Vagina (tissue), 2 donors: ENCODE measurements at places on chromosomes 3 and 15.
A peak's percentile ranks its signal among the peaks of the same experiment; 100 is the strongest.

- H3K27ac ChIP-seq: no peak overlapping the region
- no peak overlapping the region for H3K4me3 ChIP-seq
- peaks cover 4% of the 10 kb centered on the region for H3K4me1 ChIP-seq
- H3K27me3 ChIP-seq: peaks cover 6% of the 10 kb centered on the region
Observed at GRCh38 chr3:38655708-38656300, 6.3 kb upstream of the SCN5A start.

GRCh38 chr3:189688262-189688661, 57.1 kb downstream of the TP63 start:
- H3K36me3 ChIP-seq: no peaks in the 10 kb centered on the region
- H3K4me3 ChIP-seq: no peak overlapping the region

GRCh38 chr3:54192026-54192425, 69.7 kb downstream of the CACNA2D3 start:
- no peak overlapping the region for H3K4me3 ChIP-seq
- no peaks in the 10 kb centered on the region for H3K4me1 ChIP-seq
- H3K36me3 ChIP-seq: no peaks in the 10 kb centered on the region
- H3K27ac ChIP-seq: no peak overlapping the region

GRCh38 chr3:194787650-194788049, 102.0 kb downstream of the FAM43A start:
- no peak overlapping the region for H3K27ac ChIP-seq
- H3K4me1 ChIP-seq: peaks cover 7% of the 10 kb centered on the region
- DNase-seq: peak; percentile 55
- no peak overlapping the region for H3K4me3 ChIP-seq
- H3K27me3 ChIP-seq: no peaks in the 10 kb centered on the region

DNA sequence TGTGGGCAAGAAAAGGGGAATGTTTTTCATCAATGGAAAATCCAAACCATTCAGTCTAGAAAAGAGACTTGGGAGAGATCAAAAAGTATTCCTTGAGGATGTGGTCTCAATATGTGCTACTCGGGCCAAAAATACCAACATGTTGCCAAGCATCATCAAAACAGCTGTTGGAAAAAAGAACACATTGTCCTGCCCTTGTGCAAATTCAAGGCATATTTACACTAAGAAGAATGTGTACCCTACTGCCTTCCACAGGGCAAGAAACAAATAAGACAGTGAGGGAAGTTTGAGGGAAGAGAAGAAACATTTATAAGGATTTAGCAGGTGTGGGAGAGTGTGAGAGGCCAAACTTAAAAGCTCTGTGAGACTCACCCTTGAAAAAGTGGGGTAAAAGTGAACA, 252.1 kb downstream of the NTRK3 start:
- H3K27me3 ChIP-seq: no peaks in the 10 kb centered on the region
- H3K27ac ChIP-seq: no peak overlapping the region

DNA sequence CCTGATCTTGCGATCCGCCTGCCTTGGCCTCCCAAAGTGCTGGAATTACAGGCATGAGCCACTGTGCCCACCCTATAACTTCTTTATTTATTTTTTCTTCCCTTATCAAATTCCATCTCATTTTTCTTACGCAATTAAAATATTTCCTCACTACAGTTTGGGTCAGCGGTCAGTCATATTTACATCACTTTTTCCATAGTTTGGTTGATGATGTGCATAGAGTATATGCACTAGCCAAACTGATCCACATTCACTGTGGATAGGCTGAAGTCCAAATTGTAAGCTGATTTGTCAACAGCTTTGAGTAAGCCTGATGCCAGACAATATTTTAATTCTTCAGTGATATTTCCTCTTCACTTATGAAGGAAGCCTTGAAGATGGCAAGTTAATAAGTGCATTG, 256.3 kb downstream of the TIGIT start:
- no peak overlapping the region for H3K4me3 ChIP-seq
- DNase-seq: no peak
- no peaks in the 10 kb centered on the region for H3K27me3 ChIP-seq

GRCh38 chr3:113454057-113454456, 12.8 kb upstream of the CFAP44 start:
- no peaks in the 10 kb centered on the region for H3K36me3 ChIP-seq
- no peak overlapping the region for H3K4me3 ChIP-seq
- no peak overlapping the region for H3K27ac ChIP-seq
- H3K4me1 ChIP-seq: no peaks in the 10 kb centered on the region
- no peak for DNase-seq
- H3K27me3 ChIP-seq: no peaks in the 10 kb centered on the region
